ENCODE measurements at places on chromosomes 2 and 18.

GRCh38 chr18:22739789-22740188 lies 193.3 kb upstream of the RBBP8 start:
- DNase-seq = no peak

- DNase-seq = no peak
These were observed 117.6 kb downstream of the TFCP2L1 start for GRCh38 chr2:121167411-121167810.

GRCh38 chr2:127082974-127083373 lies 24.0 kb downstream of the BIN1 start:
- no peak for DNase-seq

DNA sequence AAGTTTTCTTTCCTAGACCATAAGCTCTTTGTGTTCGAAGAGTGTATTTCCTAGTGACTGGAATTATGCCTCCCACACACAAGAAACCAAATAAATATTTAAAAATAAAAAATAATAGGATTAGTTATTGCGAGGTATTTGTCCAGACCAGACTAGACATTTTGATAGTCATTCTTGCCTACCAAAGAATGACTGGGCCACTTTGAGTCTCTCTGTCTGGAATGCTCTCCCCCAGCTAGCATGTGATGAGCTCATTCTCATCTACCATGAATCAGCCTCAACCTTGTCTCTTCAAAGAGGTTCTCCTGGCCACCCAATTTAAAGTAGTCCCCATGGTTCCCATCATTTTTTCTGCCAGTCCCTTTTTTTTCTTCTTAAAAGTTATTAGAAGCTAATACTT lies 13.9 kb upstream of the DSC1 start:
- no peak for DNase-seq

- no peak for DNase-seq
These were observed 225.1 kb upstream of the FSHR start for GRCh38 chr2:49379406-49379805.

DNA sequence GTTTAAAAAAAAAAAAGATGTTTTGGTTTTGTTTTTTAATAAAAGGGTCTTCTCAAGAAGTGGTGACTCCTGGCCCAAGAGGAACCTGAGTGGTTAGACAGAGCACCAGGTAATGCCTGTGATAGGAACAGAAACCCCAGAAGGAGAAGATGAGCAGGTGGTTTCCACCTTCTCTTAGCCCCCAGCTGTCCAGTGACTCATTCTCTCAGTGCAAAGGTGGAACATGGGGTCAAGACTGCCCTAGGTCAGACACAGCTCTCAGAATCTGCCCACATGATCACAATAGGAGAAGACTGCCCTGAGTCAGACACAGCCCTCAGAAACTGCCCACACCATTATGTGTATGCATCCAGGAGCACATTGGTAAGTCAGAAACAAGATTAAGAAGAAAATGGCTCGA lies 61.8 kb downstream of the TBC1D8 start:
- DNase-seq = no peak

DNA sequence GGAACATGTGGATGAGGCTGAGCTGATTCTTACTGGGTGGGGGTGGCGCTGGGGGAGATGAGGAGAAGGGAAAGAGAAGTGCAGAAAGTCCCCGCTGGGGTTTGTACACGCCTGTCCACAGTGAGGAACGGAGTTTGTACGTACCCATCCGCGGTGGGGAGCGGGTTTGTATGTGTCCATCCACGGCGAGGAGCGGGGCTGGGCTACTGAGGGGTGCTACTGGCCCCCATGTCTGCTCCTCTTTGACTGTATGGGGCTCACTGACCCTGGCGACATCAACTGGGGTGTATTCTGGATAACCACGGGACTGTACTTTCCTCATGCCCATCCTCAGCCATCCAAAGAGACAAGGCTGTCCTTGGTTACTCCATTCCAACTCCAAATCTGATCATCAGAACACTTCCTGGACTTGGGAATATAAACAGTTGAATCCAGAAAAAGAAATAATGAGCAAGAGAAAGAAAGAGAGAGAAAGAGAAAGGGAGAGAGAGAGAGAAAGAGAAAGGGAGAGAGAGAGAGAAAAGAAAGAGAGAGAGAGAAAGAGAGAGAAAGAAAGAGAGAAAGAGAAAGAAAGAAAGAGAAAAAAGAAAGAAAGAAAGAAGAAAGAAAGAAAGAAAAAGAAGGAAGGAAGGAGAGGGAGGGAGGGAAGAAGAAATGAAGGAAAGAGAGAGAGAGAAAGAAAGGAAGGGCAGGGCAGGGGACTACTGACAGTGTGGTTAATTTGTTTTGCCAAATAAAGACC lies 21.0 kb downstream of the MAL start:
- no peak for DNase-seq

DNA sequence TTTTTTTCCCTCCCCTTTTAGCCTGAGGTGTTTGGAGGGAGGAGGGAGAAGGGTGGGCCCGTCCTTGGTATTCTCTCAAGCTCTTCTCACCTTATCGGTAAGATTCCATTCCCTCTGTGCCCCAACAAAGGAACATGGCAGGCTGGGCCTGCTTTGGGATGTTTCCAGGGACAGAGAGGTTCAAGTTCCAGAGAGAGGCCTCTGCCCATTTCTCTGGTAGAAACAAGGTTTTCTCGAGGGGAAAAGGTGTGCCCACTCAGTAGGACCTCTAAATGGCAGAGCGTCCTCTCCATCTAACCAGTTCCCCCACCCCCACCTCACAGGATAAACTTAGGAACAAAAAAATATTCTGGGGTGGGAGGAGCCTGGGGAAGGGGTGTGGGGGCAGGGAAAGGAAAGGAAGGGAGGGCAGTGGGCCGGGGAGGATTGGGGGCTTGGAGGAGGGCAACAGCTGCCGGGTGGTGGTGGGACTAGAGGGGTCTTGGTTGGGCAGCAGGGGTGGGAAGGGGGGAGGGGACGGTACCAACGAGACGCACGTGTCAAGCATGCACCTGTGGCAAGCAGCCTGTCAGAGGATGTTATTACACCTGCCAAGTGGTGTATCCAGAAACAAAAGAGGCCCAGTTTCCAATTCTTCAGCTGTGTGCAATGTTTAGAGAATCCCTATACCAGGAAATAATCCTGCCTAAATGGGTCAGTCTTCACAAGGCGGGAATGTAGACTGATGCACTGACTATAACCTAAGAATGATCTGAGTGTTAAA lies 2.1 kb downstream of the PCBP1 start:
- peak; percentile 18 for DNase-seq

DNA sequence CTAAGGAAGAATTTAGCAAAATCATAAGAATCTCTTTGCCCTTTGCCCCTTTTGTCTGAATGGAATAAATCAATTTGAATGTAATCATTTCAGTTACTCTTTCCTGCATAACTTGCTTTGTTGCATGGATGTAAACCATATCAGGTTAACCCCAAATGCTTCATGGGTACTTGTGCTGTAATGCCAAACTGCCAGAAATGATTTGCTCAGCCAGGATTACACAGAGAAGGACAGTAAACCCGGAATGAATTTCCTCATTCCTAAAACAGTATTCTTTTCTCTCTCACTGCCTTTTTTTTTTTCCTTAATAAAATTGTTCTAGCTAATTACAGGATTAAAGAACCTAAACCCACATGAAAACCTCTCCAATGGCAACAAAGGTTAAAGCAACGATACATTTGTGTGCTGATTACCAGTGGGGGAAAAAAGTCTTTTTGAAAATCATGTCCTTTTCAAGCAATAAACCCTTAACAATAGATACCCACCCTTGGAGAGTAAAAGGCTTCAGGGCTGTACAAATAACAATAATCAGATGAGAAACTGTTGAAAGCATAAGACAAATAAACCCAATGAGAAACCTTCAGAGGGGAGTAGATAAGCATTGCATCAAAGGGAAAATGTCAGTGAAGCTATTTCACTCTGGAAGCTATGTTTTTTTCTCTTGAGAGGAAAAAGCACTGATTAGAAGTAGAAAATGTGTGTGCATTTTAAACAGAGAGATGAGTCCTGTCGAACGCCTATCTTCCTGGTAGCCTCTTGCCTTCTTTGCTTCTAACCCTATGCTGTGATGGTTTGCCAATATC lies 275.3 kb downstream of the CDH2 start:
- no peak for DNase-seq

GRCh38 chr18:44748582-44748981 lies 67.9 kb downstream of the SETBP1 start:
- DNase-seq = no peak

- DNase-seq = no peak
These were observed 152.2 kb downstream of the DAW1 start for GRCh38 chr2:228023619-228024018.

DNA sequence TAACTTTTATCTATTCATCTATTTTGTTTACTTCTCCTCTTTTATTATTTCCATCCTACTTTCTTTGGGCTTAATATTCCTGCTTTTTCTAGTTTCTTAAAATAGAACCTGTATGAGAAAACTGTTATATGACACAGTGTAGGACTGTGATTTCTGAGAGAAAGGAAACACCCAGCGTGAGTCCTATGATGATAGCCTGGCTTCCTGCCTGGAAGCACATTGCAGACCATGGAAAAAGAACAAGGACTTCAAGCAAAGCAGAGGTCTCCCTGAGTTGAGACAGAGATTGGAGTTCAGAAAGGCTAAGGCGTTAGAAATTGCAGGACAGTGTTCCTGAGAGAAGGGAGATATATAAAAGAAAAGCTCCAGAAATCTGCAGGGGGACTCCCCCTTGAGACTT lies 7.8 kb downstream of the RBM44 start:
- DNase-seq = no peak

GRCh38 chr2:85779641-85780315 lies 26.0 kb downstream of the ATOH8 start:
- no peak for DNase-seq

GRCh38 chr2:168203762-168204693 lies 43.4 kb downstream of the STK39 start:
- DNase-seq = no peak

DNA sequence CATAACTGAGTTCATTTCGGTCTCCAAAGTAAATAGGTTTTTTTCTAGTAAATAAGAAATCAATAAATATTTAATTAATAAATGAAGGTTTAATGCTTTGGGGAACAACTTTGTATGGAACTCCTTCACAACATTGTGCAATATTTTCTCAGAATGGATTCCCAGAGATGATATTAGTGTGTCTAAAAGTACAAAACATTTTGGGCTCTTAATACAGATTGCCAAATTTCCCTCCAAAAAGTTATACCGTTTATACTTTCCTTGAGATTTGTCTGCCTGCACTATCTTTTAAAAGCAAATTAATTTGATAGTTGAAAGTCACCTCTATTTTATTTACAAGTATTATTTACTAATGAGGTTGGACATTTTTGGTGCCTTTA lies 151.8 kb downstream of the FAM161A start:
- DNase-seq = no peak

DNA sequence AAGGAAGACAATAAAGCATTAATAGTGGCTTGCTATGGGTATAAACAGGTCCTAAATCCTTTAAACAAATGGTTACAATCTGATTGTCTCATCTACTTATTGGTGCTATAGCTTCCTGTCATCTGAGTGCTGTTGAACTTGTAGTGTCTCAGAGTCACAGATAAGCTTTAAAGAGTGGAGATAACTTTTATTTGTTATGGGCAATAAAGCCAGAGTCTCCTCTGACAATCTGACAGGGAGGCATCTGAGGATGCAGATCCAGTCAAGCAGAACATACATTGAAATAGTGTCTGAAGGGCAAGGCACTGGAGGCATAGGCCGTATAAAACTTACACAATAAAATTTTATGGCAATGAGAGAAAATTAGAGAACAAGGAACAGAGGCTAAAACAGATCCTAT lies 1132.4 kb upstream of the CDH2 start:
- DNase-seq = no peak

DNA sequence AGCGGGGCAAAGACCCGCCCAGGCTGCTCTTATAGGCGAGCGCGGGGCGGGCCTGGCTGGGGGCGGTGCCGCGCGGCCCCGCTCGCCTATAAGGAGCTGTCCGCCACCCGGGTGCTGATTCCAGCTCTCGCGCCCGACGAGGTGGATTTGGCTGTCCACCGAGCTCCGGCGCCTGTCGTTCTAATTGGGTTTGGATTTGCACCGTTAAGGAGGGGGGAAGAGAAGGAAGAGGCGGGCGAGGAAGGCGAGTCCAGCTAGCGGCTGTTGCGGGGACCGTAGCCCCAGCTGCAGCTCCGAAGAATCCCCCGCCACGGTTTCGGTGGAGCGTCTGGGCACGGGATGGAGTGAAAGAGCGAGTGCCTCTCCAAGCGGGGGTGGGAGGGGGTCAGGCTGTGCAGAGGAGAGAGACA lies at the start of gene CNTNAP5:
CNTNAP5 (plus strand) TSS at position 117 of the 410 bp plus-strand sequence. CDS start 364 bp downstream, outside the sequence.
- no peak for DNase-seq

DNA sequence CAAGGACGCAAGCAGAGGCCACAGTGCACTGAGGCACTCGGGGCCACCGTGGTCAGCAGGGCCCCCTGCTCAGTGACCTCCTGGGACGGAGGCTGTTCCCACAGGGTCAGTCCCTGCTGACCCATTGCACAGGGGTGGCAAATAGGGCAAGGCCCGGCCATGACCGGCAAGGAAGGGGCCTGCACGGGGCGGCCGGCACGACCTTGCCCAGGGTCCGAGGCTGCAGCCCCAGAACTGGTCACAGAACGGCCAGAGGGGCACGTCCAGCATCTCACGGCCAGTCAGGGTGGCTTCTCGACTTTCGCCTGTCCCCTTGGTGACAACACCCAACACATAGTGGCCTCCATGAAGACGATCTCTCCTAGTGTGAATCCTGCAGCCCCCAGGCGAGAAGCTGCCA lies 27.6 kb upstream of the OTOS start:
- no peak for DNase-seq

GRCh38 chr2:188628989-188629752 lies 337.5 kb downstream of the GULP1 start:
- DNase-seq = no peak

GRCh38 chr2:29923110-29923721 lies 1.8 kb upstream of the ALK start:
- DNase-seq = peak; percentile 83

DNA sequence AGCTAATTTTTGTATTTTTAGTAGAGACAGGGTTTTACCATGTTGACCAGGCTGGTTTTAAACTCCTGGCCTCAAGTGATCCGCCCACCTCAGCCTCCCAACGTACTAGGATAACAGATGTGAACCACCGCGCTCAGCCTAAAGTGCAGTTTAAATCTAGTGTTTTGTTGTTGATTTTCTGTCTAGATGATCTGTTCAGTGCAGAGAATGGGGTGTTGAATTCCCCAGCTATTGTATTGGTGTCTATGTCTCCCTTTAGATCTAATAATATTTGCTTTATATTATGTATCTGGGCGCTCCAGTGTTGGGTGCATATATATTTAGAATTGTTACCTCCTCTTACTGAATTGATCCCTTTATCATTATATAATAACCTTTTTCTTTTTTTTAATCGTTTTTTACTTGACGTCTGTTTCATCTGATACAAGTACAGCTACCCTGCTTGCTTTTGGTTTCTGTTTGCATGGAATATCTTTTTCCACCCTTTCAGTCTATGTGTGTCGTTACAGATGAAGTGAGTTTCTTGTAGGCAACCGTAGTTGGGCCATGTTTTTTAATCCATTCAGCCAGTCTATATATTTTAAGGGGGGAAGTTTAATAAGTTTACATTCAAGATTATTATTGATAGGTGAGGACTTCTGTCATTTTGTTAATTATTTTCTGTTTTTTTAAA lies 34.3 kb downstream of the GALM start:
- DNase-seq = no peak

- DNase-seq = no peak
These were observed 40.4 kb downstream of the SH3BP4 start for GRCh38 chr2:234992196-234992595.

- peak; percentile 18 for DNase-seq
These were observed 226.8 kb upstream of the LRRTM1 start for GRCh38 chr2:80531319-80531718.
